ENCODE measurements at places on chromosomes 6 and 20.

DNA sequence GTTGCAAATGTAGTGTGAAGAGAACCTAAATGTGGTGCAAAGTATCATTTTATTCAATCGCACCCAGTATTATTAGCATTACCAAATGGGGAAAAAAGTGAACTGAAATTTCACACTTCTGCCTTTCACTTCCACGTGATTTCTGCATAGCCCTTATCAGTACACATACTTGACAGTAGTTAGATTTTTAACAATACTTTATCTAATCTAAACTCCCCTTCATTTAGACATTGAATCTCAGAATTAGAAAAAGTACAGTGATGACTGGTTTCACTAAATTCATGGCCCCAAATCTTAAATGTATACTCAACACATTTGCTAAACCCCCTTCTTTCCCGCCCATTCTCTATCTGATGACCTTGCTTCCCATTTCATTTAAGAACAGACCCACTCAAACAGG lies 14.3 kb downstream of the STX7 start:
- DNase-seq: no peak

GRCh38 chr6:124512431-124512830 lies 449.8 kb upstream of the RNF217 start:
- no peak for DNase-seq

DNA sequence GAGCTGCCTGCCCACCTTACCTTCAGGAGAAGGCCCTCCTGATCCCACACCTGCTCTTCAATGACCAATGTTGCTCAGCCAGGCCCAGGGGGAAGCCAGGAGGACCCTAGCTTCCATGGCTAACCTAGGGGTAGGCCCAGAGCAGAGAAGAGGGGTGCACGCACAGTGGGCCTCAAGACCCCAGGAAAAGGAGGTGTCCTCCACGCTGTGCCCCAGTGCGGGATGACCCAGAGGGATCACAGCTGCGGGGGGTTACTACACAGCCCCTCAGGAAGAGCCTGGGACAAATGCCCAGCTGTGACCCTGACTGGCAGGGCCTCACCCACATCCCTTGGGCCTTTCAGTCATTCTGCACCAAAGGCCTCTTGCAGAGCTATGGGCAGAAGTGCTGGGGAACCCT lies 31.6 kb upstream of the APMAP start:
- DNase-seq: no peak

- no peak for DNase-seq
These were observed 31.8 kb downstream of the PSMF1 start for GRCh38 chr20:1150218-1150617.

DNA sequence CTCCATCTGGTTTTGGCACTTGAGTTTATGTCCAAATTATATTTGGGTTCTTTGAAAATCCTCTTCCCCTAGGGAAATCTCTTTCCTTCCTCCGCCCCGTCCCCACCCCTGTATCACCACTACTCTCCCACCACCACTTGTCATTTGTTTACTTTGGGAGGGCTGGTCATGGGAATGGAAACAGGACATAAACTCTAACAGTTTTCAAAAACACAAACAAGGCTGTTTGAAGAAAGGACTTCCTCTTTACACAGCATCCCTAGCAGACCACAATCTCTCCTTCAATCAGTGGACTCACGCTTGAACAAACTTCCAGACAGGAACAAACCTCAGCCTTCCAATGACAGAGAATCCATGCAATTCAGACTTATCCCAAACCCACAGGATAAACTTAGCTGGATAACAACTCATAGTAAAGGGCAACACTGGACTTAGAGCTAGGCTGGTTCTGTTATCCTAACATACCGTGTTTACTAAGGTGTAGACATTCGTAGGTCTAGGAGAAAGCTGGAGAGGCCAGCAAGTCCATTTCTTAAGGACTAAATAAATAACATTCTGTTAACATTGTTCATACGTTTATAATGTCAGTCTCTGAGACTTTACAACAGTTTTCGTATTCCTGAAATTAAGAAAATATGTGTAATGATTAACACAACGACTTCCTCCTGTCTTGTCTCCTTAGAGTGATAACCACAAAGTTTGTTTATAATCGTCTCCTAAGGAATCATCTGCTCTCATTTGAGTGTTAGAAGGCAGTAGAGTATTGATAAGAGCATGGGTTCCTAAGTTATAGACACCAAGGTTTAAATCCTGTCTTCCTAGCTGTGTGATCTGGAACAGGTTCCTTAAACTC lies 44.1 kb upstream of the CTAGE9 start:
- no peak for DNase-seq

Data from ELF-1 (cell line).